ENCODE measurements at places on chromosomes 4 and X.
A peak's percentile ranks its signal among the peaks of the same experiment; 100 is the strongest.

- no peak for DNase-seq
These were observed 74.3 kb upstream of the MSANTD1 start for GRCh38 chr4:3174371-3175338.

- DNase-seq: no peak
These were observed 29.1 kb upstream of the FGF2 start for GRCh38 chr4:122797405-122798094.

- no peak for DNase-seq
These were observed 186.0 kb upstream of the WDFY3 start for GRCh38 chr4:85152480-85152879.

- DNase-seq: no peak
These were observed 15.8 kb upstream of the MPC1L start for GRCh38 chrX:40607381-40607780.

- DNase-seq: no peak
These were observed 760.0 kb downstream of the FSTL5 start for GRCh38 chr4:161403781-161404180.

GRCh38 chrX:22276781-22277180 is 4.1 kb downstream of the CBLL2 start:
- DNase-seq: no peak

DNA sequence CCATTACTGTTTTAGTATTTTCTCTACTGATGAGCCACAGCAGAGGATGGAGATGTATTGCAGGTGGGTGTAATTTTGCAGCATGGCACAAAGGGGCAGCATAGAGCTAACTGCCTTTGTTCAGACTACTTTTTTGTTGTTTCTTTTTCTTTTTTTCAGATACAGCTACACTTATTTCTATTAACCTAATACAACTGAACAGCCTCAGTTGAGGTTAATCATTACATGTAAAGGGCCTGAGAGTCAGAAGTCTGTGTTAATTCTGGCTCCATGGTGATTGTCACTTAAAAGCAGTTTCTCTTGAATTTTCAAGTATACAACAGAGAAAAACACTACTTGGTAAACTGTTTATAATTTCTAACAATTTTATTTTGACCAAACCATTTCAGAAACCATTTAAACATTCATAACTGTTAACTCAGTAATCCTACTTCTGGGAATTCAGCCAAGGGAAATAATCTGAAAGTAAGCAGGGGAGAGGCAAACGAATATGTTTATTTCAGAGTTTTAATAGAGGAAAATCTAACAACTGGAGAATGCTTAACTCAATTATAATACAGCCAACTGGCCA is 13.9 kb upstream of the PPEF2 start:
- peak; percentile 43 for DNase-seq

DNA sequence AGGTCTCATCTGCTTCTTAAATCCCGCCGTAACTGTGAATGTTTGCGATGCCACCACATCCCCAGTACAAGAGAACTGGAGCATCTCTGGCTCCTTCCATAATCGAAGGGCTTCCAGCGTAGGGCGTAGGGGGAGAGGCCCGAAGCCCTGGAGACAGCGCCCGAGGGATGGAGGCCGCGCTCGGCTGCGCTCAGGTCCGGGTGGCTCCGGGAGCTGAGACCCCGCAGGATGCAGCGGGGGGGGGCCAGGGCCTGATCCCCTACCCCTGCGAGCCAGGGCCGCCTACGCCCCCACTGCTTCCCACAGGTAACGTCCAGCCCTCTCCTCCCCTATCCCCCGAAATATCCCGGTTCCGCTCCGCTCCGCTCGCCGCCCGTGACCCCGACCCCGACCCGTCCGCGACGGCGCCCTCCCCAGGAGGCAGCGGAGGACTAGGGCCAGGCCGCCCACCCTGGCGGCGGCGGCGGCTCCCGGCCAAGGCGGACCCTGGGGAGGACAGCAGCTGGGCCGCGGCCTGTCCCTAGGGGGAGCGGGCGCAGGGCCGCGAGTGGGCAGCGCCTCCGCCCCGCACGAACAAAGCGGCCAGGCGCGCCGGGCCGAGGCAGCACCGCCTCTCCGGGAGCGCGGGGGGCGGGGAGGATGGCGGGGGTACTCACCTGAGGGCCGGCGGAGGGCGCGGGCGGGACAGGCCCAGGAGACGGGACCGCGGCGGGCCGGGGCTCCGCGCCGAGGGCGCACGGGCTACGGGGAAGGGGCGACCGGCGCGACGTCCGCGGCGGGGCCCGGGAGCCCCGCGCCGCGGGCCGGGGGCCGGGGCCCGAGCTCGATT is 723 bp downstream of the WDFY3 start:
- DNase-seq: peak; percentile 16

DNA sequence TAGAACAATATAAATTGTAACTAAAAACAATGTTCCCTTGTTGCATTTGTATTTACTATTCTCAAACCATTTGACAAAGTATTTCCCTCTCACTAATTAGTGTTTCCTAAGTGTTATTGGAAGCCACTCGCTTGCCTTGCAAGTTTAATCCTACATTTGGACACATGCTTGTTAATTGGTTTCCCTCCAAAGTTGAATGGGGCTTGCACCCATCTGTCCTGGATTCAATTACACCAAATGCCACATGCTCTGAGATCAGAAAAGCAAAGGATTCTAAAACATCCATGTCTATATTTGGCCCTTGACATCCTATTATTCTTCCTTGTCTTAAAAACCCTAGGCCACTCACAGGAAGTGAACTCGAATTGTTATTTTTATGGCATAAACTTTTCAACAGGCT is 146.6 kb downstream of the AMELX start:
- no peak for DNase-seq

- DNase-seq: no peak
These were observed 50.6 kb upstream of the PDE5A start for GRCh38 chr4:119679251-119679650.
